ENCODE measurements at places on chromosomes 3 and 15.
A peak's percentile ranks its signal among the peaks of the same experiment; 100 is the strongest.

GRCh38 chr15:63025460-63025859 lies 17.1 kb upstream of the TPM1 start:
- no peak for DNase-seq

- DNase-seq = peak; percentile 91
Measured at GRCh38 chr15:65384895-65385869, 7.4 kb upstream of the IGDCC3 start.

DNA sequence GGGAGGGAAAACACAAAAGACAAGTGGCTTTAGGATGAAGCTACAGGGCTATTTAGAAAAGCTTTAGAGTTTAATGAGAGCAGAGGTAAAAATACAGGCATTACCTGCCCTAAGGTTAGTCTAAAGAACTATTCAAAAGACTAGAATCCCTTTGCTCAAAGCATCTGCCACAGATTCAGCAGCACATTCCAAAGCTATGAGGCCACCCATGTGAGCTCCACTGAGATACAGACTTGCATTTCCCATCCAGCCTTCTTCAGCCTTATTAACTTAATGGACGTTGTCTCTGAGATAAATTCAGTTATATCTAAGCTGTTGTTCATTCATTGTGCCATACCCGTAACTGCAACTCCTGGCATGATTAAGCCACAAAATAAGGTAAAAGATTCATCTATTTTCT lies 25.4 kb downstream of the CXCR6 start:
- DNase-seq = no peak

DNA sequence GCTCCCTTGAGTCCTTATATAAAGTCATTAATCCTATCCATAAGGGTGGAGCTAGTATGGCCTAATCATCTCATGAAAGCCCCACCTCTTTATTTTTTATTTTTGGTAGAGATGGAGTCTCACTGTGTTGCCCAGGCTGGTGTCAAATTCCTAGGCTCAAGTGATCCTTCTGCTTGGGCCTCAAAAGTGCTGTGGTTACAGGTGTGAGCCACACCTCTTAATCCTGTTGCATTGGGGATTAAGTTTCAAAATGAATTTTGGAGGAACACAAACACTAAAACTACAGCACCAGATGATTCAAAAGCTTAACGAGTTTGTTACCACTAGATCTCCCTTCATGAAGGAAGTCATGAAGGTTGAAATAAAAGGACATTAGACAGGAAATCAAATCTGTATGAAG lies 27.7 kb downstream of the RAB7A start:
- no peak for DNase-seq

DNA sequence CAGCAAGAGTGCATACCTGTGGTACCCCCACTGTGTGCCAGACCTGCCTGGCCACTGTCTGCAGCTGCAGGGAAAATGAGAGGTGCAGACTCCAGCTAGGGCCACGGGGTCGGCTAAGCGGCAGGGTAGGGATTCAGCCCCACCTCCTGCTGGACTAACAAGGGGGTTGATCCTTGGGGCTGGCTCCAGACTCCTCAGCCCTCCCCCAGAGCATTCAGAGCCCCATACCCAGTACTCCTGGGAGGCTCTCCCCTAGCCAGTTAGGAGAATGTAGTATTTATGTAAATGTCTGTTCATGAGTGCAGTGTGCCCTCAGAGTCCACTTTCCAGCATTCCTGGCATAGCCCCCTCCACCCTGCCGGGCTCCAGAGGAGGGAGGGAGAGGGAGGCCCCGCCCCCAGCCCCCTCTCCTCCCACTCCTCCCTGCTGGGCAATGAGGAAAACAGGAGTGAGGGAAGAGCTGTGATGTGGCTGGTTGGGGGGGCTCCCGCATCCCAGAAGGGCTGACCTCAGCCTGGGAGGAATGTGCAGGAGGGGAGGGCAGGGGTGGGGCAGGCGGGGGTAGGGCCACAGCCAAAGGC lies 4.5 kb upstream of the SEMA3B start:
- DNase-seq = no peak

- no peak for DNase-seq
Measured at GRCh38 chr3:167102071-167102470, 278.0 kb downstream of the ZBBX start.

DNA sequence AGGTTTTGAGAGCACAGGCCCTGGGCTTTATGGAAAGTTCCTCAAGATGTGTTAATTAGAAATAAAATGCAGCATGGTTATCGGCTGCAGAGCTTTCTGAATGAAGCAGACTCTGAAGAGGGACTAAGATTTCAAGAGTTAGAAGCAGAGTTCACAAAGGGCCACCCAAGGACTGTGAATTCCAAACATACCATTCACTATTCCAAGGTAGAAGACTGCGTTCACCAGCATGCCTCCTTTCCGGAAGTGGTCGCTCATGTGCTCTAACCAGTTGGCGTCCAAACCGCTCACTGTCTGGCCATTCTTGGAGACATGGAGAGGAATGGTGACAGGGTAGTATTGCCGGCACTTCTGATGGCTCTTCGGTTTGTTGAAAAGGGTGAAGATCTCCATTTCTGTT lies 104.9 kb downstream of the OXNAD1 start:
- no peak for DNase-seq

GRCh38 chr3:152314677-152315353 lies 46.1 kb downstream of the MBNL1 start:
- no peak for DNase-seq

DNA sequence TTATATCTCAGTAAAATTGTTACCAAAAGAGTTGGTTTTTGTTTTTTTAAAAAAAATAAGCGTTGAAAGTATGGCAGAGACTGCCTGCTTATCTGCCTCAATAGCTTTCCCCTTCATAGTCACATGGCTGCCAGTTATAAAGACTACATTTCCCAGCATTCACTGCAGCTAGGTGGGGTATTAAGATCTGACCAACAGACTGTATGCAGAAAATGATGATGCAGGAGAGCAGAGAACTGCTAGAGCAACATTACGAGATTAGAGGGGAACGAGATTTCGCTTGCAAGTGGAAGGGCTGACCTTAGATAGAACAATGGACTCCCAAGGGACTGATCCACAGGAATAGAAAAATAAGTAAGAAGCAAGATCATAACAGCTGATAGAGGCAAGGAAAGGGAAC lies 14.3 kb downstream of the RHOA start:
- no peak for DNase-seq

- DNase-seq = no peak
Measured at GRCh38 chr3:168341956-168342936, 246.5 kb upstream of the GOLIM4 start.

GRCh38 chr3:23114432-23114831 lies 88.7 kb upstream of the UBE2E2 start:
- no peak for DNase-seq

DNA sequence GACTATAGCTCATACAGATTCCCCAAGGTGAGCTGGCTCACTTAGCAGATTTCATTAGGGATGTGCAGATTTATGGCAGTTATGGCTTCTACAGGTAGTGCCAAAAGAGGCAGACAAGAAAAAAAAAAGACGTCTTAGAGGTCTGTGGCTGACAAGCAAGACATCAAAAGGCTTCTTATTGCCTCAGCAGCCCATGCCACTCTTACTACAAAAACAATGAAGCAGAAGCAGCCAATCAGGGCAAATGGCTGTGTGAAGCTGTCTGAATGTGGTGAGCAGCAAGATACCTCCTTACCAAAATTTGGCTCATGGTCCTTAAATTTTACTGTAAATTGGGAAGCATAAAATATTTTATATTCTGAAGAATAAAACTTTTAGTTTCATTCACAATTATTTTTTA lies 557.5 kb upstream of the GOLIM4 start:
- no peak for DNase-seq

DNA sequence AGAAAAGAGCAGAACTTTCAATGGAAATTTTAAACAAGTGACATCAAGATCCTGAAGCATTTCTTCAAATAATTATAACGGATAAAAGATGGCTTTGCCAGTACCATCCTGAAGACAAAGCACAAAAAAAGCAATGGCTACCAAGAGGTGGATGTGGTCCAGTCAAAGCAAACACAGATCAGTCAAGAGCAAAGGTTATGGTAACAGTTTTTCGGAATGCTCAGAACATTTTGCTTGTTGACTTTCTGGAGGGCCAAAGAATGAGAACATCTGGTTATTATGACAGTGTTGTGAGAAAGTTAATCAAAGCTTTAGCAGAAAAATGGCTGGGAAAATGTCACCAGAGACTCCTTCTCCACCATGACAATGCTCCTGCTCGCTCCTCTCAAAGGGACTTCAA lies 31.5 kb downstream of the FEM1B start:
- DNase-seq = no peak

DNA sequence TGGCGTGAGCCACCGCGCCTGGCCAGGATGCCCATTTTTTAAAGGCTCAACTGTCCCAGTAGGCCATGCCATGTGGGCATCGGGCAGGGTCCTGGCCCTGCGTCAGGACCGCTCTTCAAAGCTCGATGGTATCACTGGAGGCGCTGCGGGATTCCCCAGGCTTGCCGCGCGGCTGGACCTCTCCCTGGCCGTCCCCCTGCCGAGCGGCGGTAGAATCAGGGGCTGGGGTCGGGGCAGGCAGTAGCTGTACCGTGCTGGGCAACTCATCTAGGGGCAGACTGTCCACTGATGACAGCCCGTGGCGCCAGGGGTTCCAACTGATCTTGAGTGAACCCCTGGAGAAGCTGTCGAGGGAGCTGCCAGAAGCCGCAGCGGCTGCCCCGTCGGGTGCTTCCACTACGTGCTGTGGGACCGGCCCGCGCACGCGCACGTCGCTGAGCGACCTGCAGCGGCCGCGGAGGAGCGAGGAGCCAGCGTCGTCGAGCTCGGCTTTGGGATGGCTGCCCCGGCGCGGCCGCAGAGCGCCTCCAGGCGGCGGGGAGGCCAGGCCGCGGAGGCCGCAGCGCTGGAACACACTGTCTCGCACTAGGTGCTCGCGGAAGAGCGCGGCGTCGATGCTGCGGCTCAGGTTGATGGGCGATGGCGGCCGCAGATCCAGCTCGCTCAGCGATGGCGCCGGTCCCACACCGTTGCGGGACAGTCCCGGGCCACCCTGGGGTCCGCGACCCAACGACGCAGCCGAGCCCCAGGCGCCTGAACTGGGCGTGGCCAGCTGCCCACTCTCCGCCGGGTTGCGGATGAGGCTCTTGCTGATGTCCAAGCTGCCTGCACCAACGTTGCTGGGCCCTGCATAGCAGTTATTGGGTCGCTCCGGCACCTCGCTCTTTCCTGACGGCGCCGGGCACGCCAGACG lies 5.8 kb downstream of the PRRT3 start:
- peak; percentile 70 for DNase-seq

DNA sequence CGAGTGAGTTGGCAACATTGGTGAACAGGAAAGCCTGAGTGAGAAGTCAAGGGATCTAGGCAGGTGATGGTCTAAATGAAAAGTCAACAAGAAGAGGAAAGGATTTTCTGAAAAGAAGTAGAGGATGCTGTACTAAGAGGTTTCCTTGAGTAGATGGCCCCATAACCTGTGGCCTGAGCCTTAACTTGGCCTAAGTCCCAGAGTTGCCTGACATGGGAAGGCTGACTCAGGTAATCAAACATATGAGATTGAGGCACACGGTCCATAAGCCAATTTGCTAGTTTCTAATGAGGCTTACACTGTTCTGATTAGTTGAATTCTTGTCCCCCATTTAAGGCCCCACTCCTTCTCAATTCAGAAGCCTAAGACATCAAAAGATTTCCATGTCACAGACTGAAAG lies 262.5 kb upstream of the LMCD1 start:
- DNase-seq = no peak

- no peak for DNase-seq
Measured at GRCh38 chr3:146337991-146338390, 87.1 kb upstream of the PLSCR4 start.

DNA sequence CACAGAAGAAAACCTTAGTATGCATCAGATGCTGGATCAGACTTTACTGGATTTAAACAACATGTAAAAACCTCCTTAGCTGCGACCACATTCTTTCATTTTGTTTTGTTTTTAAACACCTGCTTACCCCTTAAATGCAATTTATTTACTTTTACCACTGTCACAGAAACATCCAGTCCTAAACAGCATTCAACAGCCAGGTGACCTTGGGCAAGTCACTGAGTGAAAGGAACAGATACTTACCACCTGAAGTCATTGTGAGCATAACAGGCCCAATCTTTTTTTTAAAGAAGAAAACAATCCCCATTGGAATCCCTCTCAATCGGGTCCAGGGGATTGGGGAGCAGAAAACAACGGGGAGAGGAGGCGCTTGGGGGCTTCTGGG lies 390 bp downstream of the STARD5 start:
- DNase-seq = no peak

- DNase-seq = no peak
Measured at GRCh38 chr15:67050522-67051087, 14.8 kb upstream of the SMAD3 start.

DNA sequence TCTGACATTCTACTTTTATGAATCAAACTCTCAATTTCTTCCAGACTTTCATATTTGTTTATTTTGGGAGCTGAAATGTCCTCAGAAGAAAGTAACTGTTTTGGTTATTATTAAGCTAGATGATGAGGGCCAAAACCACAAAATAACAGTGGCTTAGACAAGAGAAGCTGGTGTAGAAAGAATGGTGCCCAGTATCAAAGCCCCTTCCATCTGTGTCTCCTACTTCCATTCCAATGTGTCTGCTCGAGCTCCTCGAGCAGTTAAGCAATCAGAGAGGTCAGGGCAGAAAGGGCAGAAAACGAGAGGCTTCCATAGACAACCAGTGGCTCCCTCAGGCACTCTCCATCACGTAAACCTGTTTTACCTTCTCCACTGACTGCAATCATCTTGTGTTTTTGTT lies 59.7 kb upstream of the MAGI1 start:
- no peak for DNase-seq

DNA sequence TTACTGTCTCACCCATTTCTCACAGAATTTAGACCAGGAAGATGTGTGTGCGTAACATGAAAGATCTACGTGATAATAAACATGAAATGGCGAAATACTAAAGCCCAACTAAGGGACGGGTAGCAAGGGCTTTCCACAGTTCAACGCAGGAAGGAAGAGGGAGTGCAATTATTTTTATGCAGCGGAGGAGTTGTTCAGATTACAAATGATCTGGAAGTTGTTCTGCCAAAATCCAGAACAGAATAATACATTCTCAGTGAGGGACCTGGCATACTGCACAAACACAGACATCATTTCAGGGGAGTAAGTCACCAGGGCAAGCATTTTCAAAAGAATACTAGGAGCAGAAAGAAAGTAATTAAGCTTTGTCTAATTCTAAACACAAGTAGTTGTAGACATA lies 133.6 kb upstream of the RAP2B start:
- DNase-seq = no peak

- DNase-seq = no peak
Measured at GRCh38 chr3:126750756-126751121, 46.7 kb downstream of the CHCHD6 start.

GRCh38 chr15:56971571-56971970 lies 53.1 kb downstream of the TCF12 start:
- no peak for DNase-seq

DNA sequence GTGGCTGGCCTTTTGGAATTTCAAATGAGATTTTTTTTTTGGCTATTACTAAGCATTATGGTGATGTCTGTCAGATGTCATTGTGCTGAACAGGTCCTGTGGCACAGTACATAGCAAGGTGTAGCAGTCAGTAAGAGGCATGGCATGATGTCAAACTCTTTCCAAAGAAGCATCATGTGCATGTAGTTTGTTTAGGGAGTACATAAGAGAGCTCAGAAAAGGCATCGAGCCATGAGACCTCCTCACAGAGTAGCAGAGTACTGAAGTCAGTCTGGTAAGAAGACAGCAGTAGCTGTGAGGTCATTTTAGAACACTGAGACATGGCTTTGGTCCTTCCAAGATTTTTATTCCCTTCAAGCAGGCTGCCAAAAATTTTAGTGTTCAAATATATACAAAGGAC lies 134.9 kb upstream of the SPRED1 start:
- DNase-seq = no peak

Data from stimulated activated CD4-positive, alpha-beta T cell treated with anti-CD3 and anti-CD28 coated beads, Interleukin-2, amount 100 ng/mL, for 48 hours (primary cell).